ENCODE measurements at places on chromosomes 5 and 9. TPM values are rescaled to one million over a fixed set of nuclear protein-coding genes. Genes with fewer than 3 reads are reported as not detected.

DNA sequence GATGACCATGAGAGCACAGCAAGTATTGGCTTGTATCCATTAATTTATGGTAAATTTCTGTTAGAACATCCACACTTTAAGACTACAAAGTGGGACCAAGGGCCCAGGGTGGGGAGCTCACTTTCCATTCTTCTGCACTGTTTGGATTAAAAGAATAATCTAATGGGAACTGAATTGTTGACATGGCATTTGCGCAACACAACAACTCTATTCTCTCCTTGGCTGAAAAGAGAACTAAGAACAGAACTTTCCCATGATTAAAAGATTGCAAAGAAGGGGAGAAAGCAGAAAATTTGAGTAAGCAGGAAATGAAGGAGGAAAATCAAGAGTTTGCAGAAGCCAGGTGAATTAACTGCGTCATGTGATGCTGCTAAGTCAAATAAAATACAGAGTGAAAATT, 143.4 kb downstream of the HINT1 start:
- H3K27ac ChIP-seq: no peak overlapping the region
- DNase-seq: no peak
- H3K4me1 ChIP-seq: no peaks in the 10 kb centered on the region
- H3K36me3 ChIP-seq: no peaks in the 10 kb centered on the region
- no peak overlapping the region for H3K4me3 ChIP-seq
- H3K27me3 ChIP-seq: no peaks in the 10 kb centered on the region

DNA sequence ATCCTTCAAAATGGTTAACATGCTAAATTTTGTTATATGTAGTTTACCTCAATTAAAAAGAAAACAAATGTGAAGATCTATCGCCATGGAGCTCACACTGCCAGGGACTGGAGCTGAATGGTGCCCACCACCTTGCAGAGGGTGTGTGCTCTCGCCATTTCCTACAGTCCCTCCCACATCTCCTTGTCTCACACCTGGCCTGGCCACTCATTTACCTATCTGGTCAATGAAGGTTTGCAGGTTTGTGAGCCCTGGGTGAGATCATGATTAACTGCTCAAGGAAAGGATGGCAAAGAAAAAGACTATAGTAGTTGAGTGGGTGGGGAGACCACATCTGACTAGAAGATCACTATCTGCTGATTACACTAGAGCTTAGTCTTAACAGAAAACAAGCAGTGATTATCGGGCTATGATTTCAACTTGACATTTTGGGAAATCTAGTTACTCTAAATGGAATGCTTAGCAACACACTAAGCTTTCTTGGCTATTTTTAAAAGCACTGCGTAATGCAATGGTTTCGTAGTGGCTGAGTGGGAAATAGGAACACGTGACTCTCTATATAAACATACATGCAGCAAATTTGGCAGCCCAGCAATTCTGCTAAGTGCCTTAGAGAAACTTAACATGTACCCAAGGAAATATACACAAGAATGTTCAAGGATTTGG, 27.3 kb downstream of the PUM3 start:
- peak overlapping the region; percentile 38 for H3K27ac ChIP-seq
- H3K36me3 ChIP-seq: no peaks in the 10 kb centered on the region
- no peaks in the 10 kb centered on the region for H3K27me3 ChIP-seq
- no peak overlapping the region for H3K4me3 ChIP-seq
- DNase-seq: peak; percentile 32

- no peaks in the 10 kb centered on the region for H3K36me3 ChIP-seq
- no peaks in the 10 kb centered on the region for H3K4me1 ChIP-seq
- no peak overlapping the region for H3K4me3 ChIP-seq
Measured at GRCh38 chr5:11266331-11266730, 505.3 kb upstream of the DAP start.

STPG3 gene
- total RNA-seq: not detected

EDIL3 gene
- total RNA-seq: 27.5 TPM

All from colonic mucosa (tissue), 4 donors.